ENCODE measurements at places on chromosomes 1 and 21.

- no peak for DNase-seq
Observed at GRCh38 chr1:14549897-14550620, 48.4 kb upstream of the KAZN start.

DNA sequence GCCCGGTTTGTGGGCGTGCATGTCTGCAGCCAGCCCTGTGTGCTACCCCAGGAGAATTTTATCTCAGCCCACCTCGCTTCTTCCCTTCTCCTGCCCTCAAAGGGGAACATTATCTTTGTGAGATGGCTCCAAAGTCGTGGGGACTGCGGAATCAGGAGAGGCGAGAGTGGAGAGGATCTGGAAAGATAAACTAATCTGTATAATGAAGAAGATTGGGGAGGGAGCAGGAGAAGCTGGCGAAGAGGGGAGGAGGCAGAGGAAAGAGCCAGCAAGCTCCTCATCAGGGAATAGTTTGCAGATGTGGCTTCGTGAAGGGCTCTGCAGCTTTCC lies 310.3 kb downstream of the MATN1 start:
- no peak for DNase-seq

DNA sequence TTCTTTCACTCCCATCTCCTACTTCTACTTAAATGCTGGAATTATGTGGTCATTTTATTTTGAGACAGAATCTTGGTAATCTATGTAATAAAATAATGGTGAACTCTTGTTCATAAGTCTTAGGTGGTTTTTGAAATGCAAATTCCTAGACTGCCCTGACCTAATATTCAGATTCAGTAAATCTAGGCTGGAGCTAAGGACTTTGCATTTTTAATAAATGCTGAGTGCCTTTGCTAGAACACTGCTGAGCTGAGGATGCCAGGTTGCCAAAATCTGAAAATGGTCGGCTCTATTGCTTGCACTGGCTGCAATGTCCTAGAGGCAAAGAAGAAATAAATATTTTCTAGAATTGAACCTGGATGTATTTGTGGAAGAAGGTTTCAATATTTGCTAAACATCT lies 187.4 kb downstream of the HMCN1 start:
- no peak for DNase-seq

- DNase-seq: no peak
Observed at GRCh38 chr1:115040501-115040900, 10.9 kb downstream of the TSHB start.

Measured in activated CD4-positive, alpha-beta T cell treated with anti-CD3 and anti-CD28 coated beads for 4 hours (primary cell).